ENCODE measurements at places on chromosomes 1 and 21. TPM values are rescaled to one million over a fixed set of nuclear protein-coding genes. Genes with fewer than 3 reads are reported as not detected.

C1orf87 gene
- total RNA-seq: not detected

NCAM2 gene
- 0.77 TPM for total RNA-seq

OR2AK2 gene
- total RNA-seq: not detected

PRAMEF11 gene
- not detected for total RNA-seq

RABGAP1L gene
- 33.7 TPM for total RNA-seq

BCL2L15 gene
- not detected for total RNA-seq

CD101 gene
- 0.73 TPM for total RNA-seq

KCNK1 gene
- total RNA-seq: 73.9 TPM

ARMH1 gene
- total RNA-seq: 4.6 TPM

AK5 gene
- total RNA-seq: 0.84 TPM

ZNF687 gene
- total RNA-seq: 43.0 TPM

KIF21B gene
- total RNA-seq: 8.8 TPM

EVA1C gene
- total RNA-seq: 0.68 TPM

CA6 gene
- total RNA-seq: not detected

SELE gene
- not detected for total RNA-seq

PDXK gene
- total RNA-seq: 88.9 TPM

CRYBG2 gene
- 11.7 TPM for total RNA-seq

ABCG1 gene
- total RNA-seq: 5.8 TPM

GBP4 gene
- 0.63 TPM for total RNA-seq

FOXO6 gene
- 1.7 TPM for total RNA-seq

ANKRD35 gene
- total RNA-seq: 0.88 TPM

GSTM1 gene
- total RNA-seq: 21.3 TPM

KTI12 gene
- total RNA-seq: 7.9 TPM

BLACAT1 gene
- 5.2 TPM for total RNA-seq

ATG4C gene
- total RNA-seq: 32.8 TPM

IL12RB2 gene
- total RNA-seq: 0.14 TPM

S100A16 gene
- 152 TPM for total RNA-seq

AMY1C gene
- not detected for total RNA-seq

AADACL4 gene
- not detected for total RNA-seq

PSRC1 gene
- total RNA-seq: 39.5 TPM

RIPPLY3 gene
- total RNA-seq: 28.0 TPM

ST3GAL3 gene
- 20.7 TPM for total RNA-seq

CD84 gene
- not detected for total RNA-seq

HSPB7 gene
- total RNA-seq: not detected

IL10 gene
- total RNA-seq: not detected

BEST4 gene
- 2.3 TPM for total RNA-seq

TTC22 gene
- 0.29 TPM for total RNA-seq

WNT2B gene
- 0.57 TPM for total RNA-seq

HSD17B7 gene
- total RNA-seq: 30.0 TPM

FNDC5 gene
- 7.2 TPM for total RNA-seq

ALG14 gene
- total RNA-seq: 7.4 TPM

CCDC190 gene
- total RNA-seq: not detected

S100A11 gene
- 248 TPM for total RNA-seq

SMIM1 gene
- 12.7 TPM for total RNA-seq

LMNA gene
- total RNA-seq: 41.2 TPM

MRPS6 gene
- 280 TPM for total RNA-seq

CFH gene
- not detected for total RNA-seq

GBP6 gene
- total RNA-seq: not detected

RYR2 gene
- total RNA-seq: 2.4 TPM

EVI5 gene
- total RNA-seq: 34.8 TPM

Data from endodermal cell (in vitro differentiated cells).